ENCODE measurements at places on chromosomes 13 and 19. TPM values are rescaled to one million over a fixed set of nuclear protein-coding genes. Genes with fewer than 3 reads are reported as not detected.

DNA sequence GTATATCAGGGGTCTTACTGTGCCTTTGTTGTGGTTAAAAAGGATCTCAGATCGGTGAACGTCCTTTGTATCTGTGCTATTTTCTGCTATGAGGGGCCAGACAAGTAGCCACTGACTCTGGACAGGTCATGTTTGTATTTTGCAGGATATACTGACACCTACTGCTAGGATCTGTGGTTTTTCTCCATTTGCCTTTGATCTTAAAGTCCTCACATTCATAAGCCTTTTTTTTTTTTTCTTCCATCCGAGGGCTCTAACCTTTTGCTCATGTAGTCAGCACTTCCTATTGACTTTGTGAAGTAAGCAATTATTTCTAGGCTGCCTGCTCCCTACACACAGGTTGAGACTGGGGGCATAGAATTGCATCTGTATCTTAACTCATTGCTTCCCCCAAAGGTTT is 106.2 kb downstream of the SLITRK5 start:
- DNase-seq, result no peak

Gene TNNT1
- total RNA-seq, result not detected

DNA sequence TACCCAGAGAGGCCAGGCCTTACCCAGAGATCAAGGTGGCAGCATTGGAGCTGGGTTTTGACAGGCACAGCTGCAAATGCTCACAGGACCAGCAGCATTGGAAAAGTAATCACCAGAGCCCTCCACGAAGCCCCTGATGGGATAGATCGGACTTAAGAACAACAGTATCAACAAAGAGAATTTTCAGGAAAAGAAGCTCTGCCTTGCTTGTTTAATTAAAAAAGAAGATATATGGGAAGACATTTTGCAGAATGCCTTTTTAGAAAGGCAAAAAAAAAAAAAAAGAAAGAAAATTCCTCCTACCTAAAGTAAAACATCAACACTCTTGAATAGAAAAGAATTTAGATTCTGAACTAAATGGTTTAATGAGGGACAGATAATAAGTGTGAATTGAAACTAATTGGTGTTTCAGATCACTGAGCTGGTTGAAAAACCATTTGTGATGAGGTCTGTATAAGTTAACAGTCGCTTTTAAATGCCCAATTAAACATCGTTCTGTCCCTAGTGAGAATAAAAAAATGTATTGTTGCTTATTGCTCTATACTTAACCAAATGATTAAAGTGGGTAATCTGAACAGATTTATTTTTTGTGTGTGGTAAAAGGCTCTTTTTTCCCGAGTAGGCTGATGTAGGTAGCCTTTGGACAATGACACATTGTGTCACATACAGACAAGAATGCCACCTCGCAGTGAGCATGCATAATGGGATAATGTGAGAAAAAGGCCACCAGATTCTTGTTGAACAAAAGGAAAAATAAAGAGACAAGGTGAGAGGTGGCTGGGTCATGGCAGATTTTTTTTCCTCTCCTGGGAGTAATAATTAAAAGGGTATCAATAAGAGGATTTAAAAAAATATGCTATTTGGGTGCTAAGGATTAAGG is 93.0 kb upstream of the ARGLU1 start:
- no peak for DNase-seq

- DNase-seq, result no peak
Observed at GRCh38 chr13:23671897-23672296, 101.7 kb downstream of the TNFRSF19 start.

DNA sequence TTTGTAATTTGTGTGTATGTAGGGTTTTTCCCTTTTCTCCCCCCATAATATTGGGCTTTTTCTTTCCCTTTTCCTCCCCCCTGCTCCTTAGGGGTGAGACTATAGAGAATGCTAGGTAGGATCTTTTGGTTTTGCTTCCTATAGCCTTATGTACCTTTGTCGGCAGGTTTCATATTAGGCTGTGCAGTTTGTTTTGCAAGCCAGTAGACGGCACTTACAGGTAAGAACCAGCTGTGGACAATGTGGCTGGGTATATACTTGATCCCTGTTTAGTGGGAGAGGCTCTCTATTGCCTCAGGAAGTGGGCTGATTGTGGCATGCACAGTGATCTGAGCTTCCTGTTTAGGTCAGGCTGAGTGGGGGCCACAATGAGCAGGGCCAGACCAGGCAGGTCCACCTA is 359.2 kb upstream of the OBI1 start:
- no peak for DNase-seq

DNA sequence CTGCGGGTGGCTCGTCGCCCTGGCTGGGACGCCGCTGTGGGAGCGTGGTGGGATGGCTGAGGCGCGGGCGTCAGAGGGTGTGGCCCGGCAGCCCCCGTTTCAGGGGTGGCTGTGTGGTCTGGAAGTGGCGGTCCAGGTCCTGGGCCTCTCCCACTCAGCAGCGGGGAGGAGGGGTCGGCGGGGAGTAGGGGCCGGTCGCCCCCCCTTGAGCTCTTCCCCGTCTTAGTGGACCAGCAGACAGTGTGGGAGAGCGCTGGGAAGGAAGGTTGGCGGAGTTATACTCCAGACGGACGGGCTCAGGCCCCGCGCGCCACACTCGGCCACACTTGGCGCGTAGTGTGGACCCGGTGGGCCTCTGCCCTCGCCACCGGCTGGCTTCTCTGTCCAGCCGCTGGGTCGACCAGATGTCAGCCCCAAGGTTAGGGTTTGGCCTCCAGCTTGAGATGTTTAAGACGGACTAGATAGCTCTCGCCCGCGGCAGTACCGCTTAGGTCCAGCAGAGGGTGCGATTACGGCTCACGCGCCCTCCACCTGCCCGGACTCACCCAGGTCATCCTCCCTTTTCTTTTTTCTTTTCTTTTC is 21.7 kb upstream of the ZNF429 start:
- peak; percentile 41 for DNase-seq

GRCh38 chr13:80862456-80862855 is 521.5 kb upstream of the SPRY2 start:
- no peak for DNase-seq

Gene CLDN10
- total RNA-seq, result 0.47 TPM

Gene ZNF429
- total RNA-seq, result 21.0 TPM

DNA sequence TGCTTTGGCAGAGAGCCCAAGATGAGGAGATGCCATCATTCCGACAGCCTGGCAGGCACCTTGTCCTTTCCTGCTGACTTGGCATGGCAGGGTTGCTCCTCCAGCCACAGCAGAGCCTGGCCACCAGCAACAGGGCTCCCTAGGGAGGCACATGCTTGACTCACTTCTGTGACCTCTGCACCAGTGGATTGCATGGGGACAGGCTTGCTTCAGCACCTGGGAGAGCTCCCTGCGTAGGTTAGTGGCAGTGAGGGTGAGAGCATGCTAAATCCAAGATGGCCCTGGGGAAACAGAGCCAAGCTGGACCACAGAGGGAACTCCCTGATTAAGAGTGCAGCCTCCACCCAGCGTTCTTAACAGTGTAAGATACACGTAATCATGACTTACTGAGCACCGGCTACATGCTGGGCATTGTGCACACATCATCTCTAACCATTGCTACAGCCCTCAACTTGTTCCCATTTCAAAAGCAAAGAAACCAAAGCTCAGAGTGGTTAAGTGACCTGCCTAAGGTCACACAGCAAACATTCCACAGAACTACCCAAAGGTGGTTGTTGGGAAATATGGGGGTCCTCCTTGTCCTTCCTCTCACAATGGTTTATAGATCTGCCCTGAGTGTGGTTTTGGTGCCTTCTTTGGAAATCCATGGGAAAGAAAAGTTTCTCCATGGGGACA is 116.6 kb upstream of the UQCRFS1 start:
- DNase-seq, result no peak

Gene COX7A1
- total RNA-seq, result 44.4 TPM

Gene FAAP24
- 1.4 TPM for total RNA-seq

DNA sequence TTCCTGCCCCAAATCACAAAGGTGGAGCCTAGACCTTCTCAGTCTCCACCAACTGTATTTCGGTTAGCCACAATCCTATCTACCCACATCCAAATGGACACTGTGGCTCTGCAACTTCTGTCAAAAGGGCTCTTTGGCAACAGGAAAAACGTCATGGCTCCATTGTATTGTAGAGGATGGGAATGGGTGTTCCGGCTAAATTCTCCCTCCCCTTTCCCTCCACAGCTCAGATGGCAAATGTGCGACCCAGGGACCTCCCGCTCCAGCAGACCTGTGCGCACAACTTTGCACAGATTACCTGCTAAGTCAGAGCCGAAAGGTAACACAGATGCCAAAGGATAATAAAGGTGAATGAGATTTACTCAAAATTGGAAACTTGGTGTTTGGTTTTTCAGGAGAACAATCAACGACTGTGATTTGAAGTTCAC is 968 bp upstream of the KL start:
- DNase-seq, result no peak

DNA sequence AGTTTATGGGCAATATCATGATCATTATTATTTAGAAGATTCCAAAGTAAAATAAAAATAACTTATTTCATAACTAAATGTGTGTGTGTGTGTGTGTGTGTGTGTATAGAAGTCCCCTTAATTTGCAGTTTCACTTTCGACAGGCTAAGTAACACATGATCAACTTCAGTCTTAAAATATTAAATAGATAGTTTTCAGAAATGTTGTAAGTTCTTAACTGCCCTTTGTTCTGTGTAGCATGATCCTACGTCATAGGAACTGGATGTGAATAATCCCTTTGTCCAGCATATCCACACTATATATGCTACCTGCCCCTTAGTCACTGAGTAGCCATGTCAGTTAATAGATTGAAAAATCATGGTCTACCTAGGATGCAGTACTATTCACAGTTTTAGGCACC is 1863.5 kb upstream of the PCDH20 start:
- no peak for DNase-seq

DNA sequence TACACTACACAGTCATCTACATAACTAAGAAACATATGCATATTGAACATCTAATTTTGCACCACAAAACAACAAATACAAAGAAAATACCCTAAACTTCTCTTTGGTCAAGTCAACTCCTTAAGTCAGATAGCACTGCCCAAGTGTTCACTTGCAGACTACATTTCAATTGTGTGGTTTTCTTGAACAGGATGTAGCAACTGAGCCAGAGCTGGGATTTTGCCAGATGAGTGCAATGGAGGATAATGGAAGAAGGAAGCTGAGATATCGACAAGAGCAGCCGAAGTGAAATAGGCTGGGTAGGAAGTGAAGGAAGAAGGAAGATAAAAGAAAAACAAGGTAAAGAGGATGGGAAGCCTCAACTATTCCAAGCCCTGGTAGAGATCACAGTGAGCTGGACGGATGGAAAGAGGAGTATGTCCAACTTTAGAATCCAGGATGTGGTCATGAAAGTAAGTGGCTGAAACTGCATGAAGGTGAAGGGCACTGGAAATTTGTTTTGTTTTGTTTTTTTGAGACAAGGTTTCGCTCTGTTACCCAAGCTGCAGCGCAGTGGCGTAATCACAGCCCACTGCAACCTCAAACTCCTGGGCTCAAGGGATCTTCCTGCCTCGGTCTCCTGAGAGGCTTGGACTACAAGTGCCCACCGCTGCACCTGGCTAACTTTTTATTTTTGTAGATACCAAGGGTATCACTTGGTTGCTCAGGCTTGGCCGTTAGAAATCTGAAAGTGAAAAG is 15.0 kb downstream of the NUFIP1 start:
- no peak for DNase-seq

DNA sequence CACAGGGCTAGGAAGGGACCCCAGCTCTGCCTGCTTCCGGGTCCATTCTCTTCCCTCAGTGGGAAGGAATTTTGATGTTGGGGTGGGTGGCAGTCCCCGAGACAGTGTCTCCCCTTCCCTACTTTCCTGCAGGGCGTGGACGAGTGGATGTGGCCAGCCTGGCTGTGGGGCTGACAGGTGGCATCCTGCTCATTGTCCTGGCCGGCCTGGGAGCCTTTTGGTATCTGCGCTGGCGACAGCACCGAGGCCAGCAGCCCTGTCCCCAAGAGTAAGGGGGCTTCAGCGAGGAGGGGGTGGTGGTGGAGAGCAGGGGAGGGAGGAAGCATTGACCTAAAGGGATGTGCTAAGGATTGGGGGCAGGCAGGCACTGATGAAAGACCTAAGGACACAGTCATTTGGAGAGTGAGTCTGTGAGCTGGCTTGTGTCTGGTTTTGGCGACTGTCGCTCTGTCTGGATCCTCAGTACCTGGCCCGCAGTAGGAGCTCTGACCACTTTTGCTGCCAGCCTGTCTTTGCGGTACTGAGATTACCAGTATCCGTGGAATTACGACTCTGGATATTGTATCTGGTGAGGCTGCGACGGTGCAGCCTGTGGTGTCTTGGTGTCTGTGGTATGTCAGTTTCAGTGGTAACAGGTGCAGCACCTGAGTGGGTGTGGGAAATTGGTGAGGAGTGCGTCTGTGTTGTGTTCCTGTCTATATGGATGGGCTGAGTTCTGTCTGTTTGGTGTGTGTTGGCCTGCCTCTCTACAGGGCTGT is 2.4 kb upstream of the PRR12 start:
- DNase-seq, result no peak

DNA sequence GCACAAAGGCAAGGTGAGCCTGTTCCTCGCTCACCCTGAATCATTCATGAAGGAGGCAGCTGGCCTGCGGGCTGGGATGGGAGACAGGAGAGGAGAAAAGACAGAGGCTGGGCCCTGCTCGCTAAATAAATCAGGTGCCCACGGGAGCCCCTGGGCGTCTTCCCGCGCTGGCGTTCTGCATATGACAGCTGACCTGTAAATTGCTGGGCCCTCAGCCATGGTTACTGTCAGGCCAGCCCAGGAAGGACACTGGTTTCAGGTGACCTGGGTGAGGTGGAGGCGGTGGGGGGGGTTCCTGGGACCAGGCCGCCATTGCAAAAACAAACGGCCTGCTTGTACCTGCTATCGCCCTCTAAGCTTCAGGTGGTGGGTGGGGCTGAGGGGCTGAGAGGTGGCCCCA is 3.4 kb upstream of the PTBP1 start:
- no peak for DNase-seq

Gene GRIN3B
- 0.24 TPM for total RNA-seq

Gene PRTN3
- total RNA-seq, result not detected

DNA sequence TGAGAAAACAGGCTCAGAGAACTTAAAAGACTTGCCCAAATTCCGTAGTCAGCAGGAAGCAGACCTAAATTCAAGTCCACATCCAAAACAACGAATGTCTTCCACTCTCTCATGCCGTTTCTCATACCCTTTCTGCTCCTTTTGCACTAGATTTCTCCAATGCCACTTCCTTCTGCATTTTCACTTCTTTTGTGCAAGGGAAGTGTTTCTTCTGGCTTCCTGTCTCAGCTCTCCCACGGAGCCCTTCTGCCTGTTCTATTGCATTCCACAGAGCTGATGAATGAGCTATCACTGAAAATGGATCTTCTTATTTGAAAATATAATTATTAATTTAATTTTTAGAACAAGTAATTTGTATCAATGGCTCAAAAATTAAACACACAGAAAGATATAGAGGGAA is 56.1 kb upstream of the STK24 start:
- no peak for DNase-seq

DNA sequence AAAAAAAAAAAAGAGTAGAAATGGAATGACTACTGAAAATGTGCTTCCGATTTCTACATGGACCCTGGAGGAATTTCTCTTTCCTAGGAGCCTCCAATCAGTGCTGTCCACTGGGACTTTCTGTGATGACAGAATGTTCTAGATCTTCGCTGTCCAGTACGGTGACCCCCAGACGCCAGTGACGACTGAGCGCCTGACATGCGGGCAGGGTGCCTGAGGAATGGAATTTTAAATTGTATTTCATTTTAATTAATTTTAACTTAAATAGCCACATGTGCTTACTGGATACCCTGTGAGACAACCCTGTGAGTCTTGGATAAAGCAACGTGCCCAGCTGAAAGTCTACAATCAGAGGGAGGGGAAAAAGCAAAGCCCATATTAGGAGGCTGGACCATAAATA is 4.1 kb upstream of the TLE6 start:
- DNase-seq, result no peak

- no peak for DNase-seq
Observed at GRCh38 chr13:101474419-101474957, 22.0 kb downstream of the ITGBL1 start.

All from omental fat pad (tissue), 4 donors.